Astrocyte (in vitro differentiated cells and primary cell): ENCODE measurements at places on chromosomes 1 and 21.

DNA sequence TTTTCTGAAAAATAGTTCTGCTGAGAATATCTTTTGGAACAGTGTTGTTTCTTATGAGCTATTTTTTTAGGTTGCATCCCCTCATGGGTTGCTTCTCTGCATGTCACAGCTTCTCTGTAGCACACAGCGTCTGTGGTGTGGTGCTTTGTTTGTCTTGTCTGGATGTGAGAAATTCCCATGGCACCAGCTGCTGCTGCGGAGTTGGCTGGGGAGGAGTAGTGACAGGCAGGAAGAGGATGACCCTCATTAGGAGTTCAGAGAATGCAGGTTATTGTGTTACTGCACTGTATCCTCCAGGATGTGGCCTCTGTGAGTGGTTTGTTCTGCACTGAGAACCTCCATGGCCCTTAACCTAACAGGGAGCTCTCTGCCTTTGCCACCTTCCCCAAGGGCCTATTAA lies 64.8 kb downstream of the TSEN15 start:
- no peak for DNase-seq

DNA sequence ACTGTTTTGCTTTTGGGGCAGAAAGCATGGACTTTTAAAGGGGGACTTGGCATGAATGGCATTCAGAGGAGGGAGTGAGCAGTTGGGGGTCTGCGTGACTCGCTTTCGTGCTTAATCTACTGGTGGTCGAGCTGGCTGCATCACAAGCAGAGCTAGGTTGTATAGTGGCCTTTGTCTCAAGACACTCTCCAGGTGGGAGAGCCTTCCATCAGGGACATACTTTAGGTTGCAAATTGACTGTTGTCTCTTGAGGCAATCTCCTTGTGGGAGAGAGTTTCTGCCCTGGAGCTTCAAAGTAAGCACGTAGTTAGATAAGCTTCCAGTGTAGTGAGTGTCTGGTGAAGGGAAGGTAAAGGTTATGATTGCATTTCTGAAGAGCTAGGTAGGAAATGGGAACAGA lies 93.9 kb downstream of the C1orf21 start:
- no peak for DNase-seq

GRCh38 chr1:198088360-198089071 lies 68.3 kb upstream of the NEK7 start:
- peak; percentile 88 for DNase-seq

DNA sequence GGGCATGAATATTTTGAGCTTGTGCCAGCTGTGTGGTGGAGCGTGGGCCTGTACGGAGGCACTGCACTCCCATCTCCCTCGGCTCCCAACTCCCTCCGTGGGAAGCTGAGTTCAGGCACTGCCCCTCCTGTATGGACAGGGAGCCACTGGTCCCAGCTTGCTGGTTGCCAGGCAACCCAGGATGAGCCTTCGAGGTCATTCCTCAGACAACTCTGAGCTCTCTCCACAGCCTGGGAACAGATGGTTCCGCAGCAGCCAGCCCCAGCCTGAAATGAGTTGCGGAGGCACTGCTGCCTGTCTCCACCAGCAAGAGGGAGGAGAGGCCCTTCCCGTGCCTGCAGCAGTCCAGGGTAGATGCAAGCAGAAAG lies 58.4 kb upstream of the TENT5B start:
- no peak for DNase-seq

DNA sequence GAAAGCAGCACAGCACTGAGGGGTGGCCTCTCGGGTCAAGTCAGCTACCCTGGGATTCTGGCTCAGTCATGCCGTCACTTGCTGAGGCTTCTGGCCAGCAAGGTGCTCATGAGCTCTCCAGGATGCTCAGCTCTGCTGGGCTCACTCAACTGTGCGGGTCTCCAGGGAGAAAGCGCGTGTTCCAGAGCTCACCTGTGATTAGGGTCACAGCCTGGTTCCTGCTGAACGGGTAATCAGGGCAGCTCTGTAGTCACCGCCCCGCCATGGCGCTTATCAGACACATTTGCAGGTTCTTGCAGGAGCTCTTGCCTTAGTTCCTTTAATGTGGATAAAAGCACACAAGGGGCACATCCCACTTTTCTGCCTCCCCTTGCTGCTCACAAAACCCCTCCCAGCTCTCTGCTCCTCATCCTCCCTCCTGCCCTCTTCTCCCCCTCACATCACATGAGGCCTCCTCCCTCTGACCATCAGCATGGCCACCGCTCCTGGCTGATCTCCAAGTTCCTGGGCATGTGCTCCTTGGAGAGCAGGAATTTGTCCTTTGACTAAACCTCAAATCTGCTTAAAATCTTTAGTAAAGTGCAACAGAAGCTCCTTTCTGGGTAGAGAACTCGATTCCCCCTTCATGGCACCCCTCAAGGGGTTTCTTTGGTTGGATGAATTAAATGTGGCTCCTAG lies 2.0 kb downstream of the PCP4 start:
- DNase-seq = no peak

- DNase-seq = no peak
Measured at GRCh38 chr1:110053552-110054428, 16.7 kb downstream of the ALX3 start.

- DNase-seq = no peak
Measured at GRCh38 chr1:18870957-18871356, 11.5 kb upstream of the TAS1R2 start.

GRCh38 chr1:158150523-158150922 lies 30.2 kb upstream of the CD1D start:
- DNase-seq = no peak
